ENCODE measurements at places on chromosomes 1 and 21.

DNA sequence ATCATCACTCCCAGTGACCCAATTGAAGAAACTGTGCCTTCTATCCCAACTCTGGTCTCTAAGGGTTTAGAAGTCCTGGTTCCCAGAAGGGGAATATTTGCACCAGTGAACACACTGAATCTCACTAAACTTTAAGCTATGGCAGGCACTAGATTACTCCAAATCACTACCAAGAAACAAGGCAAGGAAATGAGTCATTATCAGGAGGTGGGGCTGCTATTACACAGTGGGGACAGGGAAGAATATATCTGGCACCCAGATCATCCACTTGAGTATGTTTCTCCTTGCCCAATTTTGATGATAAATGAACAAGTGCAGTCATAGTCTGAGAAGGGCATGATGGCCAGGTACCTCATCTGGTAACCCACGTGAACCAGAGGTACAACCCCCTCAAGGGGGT, 7.0 kb downstream of the MRPL9 start:
- DNase-seq = no peak

- no peak for DNase-seq
Observed at GRCh38 chr21:42373196-42373907, 7.0 kb upstream of the TFF1 start.

DNA sequence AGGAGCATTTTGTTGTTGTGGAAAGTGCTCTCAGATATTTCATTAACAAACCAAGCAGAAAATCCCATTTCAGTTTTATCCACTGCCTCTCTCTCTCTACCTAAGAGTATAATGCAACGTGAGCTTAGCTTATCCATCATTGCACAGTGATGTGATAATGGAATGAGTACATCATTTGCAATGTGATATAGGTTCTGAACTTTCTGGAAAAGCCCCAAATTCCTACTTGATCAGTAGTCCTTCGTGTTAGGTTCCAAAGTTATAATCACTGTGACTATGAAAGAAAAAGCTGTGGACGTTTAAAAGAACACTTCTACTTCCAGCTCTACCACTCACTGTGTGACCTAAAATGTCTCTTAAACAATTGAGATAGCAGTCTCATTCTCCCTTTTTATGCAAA, 76.4 kb upstream of the PRMT6 start:
- no peak for DNase-seq

DNA sequence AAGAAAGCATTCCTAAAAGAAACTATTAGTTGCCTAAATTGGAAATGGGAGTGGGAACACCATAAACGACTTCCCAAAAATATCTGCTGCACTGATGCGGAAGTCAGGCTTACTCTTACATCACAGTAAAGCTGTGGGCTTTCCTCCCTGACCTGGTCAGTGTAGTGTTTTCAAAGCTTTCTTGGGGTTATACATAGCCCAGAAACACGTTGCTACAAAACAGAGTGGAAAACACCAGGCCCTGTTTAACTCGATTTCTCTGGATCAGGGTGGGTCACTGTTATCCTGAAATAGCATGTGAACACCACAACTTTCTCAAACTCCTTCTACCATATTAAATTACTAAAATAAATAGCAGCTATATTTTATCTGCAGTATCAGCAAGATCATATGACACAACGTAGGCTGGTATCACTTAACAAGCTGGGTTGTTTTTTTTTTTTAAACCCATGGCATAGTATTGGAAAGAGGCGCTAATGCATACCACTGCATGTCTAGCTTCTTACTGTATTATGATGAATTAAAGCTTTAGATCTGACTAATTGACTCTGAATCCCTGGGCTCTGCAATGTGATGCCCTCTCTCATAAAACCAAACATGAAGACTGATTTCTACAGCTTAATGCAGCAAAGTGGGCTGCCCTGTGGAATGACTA, 184.6 kb downstream of the TGFB2 start:
- DNase-seq = no peak

DNA sequence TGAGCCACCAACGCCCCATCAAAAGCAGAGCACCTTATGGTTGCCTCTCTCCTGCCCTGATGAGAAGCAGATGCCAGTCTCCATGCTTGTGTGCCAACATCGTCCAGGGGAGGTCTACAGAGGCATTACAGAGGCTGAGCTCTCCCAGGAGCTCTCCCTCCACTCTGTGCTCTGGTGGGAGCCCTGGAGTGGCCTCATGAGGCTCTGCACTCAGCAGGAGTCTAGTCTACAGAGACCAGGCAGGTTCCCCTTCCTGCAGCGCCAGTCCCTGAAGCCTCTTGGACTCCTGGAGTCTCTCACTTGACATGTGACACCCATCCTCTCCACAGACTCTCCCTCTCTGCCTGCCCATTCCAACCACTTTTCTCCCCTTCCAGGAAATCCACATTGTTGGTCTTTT, 3.4 kb downstream of the DCST1 start:
- no peak for DNase-seq

DNA sequence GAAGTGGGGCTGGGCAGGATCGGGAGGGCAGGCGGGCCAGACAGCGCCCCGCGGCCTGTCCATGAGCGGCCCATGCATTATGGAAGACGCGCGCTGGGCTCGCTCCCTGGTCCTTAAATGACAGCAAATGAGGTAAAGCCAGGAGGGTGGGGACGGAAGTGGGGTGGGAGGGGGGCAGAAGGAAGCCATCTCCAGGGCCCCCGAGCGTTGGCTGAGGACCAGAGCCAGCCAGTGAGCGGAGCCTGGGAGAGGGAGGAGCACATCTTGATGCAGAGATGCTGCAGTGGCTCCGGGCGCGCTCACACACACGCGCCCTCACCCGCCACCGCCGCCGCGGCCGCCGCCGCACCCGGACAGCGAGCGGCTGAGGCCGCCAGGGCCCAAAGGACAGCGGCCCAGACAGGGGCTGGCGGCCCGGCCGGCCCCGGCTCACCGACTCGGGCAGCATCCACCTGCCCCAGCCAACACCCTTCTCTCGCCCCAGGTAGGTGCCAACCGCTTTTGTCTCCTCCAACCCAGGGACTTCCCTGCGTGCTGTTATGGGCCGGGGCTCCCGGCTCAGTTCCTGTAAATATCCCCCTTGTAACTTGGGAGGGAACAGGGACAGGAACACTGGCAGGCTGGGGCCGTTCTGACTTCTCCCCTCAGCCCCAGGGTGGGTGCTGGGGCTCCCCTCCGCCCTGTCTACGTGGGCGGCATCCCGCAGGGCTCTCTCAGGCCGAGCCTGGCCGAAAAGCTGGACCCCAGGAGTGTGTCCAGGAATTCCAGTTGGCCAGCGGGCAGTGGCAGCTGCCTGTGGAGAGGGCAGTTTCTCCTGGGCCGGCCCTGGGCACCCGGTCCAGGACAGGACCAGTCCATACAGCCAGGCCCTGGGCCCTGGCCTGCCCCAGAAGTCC, at the start of gene CNTN2:
Gene CNTN2, plus strand, starts transcription at position 302 of the 896 bp plus-strand sequence. CDS start 9,974 bp downstream, outside the sequence.
- DNase-seq = no peak
